ENCODE measurements at places on chromosomes 4 and X. TPM values are rescaled to one million over a fixed set of nuclear protein-coding genes. Genes with fewer than 3 reads are reported as not detected.

The RAB41 gene
- total RNA-seq: not detected

The KCND1 gene
- 7.1 TPM for total RNA-seq

The UGT2B15 gene
- 0.10 TPM for total RNA-seq

The HMX1 gene
- not detected for total RNA-seq

The NAP1L2 gene
- total RNA-seq: 2.1 TPM
